ENCODE measurements at places on chromosomes 11 and 22.

DNA sequence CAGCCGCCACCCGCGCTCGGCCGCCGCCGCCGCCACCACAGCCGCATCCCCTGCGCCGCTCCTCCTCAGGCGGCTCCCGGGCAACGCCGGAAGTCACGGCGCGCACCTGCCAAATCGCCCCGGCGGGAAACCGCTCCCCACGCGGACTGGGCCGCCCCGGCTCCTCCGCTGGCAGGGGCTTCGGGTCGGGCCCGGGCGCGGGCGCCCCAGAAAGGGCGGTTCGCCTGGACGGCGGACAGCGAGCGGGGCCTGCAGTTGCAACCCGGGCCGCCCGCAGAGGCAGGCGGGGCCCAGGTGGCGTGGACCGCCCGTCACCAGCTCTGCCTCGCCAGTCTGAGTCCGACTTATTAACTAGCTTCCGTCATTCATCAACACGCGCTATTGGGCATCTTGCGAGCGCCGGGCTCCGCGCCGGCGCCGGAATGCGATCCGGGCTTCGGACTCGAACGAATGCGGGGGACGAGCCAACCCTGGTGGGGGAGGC, at the start of gene HIRA:
HIRA (minus strand) TSS at position 85 of the 484 bp plus-strand sequence. CDS start 257 bp downstream, outside the sequence.
- DNase-seq: peak; percentile 82

DNA sequence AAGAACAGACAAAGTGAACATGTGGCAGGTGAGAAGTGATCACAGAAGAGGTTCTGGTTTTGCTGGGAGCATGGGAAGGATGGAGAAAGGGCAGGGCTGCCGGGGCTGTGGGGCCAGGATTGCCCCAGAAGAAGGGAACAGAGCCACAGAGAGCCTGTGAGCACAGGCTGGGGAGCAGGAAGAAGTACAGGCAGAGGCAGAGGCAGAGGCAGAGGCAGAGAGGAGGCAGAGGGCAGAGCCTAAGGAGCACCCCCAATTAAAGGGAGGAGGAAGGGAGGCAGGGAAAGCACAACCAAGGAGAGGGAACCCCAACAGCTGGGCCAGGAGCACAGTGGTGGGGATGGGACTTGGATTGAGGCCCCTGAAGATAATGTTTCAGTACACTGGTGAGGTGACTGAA, 51.5 kb downstream of the SGSM3 start:
- no peak for DNase-seq

GRCh38 chr11:34787348-34787747, 128.8 kb downstream of the APIP start:
- no peak for DNase-seq

DNA sequence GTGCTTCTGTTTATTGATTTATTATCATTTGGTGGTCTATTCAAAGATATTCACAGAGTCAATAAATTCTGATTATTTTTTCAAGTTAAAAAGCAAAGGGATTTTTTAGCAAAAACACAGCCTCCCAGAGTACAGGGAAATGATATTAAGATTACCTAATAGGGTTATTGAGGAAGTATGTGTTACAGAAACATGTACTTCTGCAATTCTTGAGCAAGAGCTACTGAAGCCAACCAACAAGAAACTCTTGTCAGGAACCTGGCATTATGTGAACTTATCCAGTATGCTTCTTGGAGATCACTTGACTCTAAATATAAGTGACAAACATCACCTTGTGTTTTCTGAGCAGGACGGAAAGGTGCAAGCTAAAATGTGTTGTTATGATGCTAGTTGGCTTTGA, 42.0 kb upstream of the CARD18 start:
- no peak for DNase-seq

GRCh38 chr11:66365166-66365565, 6.4 kb downstream of the SLC29A2 start:
- DNase-seq: no peak

DNA sequence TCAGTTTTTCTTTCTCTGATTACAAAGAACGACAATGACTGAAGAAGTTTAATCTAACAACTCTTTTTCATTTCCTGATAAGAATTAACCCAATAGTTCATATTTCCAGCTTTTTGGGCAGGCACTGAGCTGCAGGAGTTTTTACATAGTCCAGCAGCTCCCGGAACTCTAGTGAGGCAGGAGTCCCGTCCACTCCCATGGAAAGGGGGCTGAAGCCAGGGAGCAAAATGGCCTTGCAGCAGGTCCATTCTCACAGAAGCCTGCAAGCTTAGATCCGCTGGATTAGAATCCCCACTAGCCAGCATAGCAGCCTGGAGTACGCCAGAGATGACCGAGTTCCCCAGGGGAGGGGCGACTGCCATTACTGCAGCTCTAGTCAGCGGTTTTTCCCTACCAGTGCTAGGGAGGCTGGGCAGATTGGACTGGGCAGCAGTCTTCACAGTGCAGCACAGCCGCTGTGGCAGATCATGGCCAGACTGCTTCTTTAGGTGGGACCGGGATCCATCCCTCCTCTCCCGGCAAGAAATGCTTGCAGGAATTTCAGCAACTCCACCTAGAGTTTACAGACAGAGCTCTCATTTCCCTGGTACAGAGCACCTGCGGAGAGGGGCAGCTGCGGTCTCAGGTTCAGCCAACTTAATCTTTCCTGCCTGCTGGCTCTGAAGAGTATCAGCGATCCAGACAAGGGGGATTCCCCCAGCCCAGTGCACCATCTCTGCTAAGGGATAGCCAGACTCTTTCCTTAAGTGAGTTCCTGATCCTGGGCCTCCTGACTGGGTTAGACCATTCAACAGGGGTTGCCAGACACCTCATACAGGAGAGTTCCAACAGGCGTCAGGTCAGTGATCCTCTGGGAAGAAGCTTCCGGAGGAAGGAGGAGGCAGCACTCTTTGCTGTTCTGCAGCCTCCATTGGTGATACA, 742 bp upstream of the CASP4 start:
- no peak for DNase-seq

- no peak for DNase-seq
Observed at GRCh38 chr11:88813233-88813915, 252.4 kb downstream of the GRM5 start.

Data from stimulated activated CD8-positive, alpha-beta memory T cell treated with anti-CD3 and anti-CD28 coated beads, Interleukin-12 subunit alpha, Interleukin-12 subunit beta, amount 100 ng/mL, for 4 hours (primary cell).